ENCODE measurements at places on chromosomes 1 and 21. TPM values are rescaled to one million over a fixed set of nuclear protein-coding genes. Genes with fewer than 3 reads are reported as not detected.

DNA sequence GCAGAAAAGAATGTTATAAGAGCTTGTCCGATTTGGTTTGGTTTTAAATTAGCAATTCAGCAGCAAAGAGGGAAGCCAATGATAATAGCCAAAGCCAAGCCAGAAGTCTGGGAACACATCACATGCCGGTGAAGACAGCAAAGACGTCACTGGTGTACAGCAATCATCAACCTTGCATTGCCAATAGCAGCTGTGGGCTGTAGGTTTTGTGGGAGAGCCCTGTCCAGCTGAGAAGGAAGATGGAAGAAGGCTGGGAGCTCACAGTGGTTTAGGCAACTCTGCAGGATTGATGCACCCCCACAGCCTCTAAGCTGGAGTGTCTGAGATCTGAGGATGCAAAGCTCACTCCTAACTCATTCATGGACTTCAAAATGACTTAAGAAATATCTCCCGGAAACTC is 338.7 kb downstream of the SIPA1L2 start:
- DNase-seq: no peak

DNA sequence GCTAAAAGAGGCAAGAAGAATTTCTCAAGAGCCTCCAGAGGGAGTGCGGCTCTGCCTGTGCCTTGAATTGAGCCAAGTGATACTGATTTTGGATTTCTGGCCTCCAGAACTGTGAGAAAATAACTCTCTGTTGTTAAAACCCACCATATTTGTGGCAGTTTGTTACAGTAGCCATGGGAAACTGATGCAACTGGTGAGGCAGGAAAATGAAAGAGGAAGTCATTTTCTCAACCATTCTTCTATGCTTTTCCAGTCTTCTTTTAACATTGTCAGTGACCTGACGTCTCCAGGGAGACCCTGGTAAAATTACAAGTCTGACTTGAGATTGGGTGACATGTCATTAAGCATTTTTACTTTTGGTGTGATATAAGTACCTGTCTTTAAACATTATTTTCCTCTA is 5.8 kb downstream of the OR6P1 start:
- no peak for DNase-seq

- DNase-seq: no peak
These were observed 155.4 kb downstream of the EIF4G3 start for GRCh38 chr1:21021311-21021710.

DNA sequence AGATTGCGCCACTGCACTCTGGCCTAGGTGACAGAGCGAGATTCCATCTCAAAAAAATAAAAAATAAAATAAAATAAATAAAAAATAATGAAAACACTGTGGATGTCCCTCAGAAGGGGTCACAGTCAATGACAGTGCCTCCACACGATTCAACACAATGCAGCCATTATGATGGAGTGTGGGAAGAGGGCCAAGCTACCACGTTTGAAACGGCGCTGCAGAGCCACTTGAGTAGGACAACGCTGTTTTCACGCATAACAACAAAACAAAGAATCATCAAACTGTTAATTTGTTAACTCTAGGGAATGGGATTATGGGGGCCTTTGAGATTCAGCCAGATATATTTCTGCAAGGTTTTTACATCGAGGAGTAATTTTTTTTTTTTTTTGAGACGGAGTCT is 36.5 kb downstream of the NKAIN1 start:
- no peak for DNase-seq

DNA sequence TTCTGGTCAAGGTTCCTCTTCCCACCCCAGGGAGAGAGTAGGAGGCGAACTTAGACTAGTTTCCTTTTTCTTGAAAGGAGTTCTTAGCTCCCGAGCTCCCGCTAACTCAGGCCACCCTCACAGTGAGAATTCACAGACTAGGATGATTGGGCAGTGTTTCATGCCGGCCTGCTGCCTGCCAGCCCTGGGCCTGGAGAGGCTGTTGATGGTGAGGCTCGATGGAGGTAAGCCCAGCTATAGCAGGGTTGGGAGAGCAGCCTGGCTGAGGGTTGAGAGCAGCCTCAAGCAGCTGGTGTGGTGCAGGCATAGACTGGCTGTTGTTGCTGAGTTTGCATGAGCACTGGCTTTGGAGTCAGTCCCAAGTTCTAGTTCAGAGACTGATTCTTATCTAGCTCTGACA is 274.4 kb downstream of the MATN1 start:
- DNase-seq: no peak

Gene ARHGEF11
- total RNA-seq: 28.4 TPM

DNA sequence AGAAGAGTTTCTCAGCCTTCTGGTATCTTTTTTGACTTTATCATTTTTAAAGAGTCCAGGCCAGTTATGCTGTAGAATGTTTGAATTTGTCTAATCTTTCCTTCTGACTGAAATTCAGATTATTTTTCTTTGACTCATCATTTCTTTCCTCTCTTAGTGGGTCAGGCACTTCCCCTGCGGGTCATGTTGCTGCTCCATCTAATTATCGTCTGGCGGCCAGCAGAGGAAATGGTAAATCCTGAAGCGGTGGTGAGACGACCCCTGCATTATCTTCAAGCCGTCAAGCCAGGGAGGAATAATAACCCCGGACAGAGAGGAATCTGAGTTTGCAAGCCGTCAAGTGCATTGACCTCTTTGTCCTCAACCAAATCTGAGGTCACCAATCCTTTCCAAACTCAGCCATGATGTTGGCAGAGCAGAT is 102.1 kb downstream of the ADSS2 start:
- DNase-seq: no peak

Gene HPCAL4
- 0.03 TPM for total RNA-seq

- no peak for DNase-seq
These were observed 714.1 kb upstream of the CHRM3 start for GRCh38 chr1:238672262-238672661.

Gene HAO2
- not detected for total RNA-seq

- DNase-seq: no peak
These were observed 9.9 kb upstream of the HAO2 start for GRCh38 chr1:119358636-119359035.

DNA sequence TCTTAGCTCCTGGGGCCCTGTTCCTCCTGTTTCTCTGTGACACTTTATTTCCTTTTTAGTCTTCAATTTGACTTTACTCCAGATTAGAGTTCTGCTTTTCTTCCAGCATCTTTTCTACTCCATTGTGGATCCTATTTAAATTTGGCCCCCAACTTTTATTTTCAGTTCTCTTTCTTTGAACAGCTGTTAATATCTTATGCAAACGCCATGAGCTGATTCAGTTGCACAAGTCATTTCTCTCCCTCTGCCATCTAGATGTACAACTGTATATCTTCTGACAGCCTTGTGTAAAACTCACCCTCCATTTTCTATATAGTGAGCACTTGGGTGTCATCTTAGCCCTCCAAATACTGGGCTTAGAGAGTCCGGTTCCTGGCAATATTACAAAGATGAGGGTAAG is 42.2 kb downstream of the SPATA17 start:
- DNase-seq: no peak

Gene LAMTOR2
- total RNA-seq: 28.3 TPM

GRCh38 chr1:234763910-234764309 is 153.9 kb upstream of the IRF2BP2 start:
- no peak for DNase-seq

- no peak for DNase-seq
These were observed 104.9 kb upstream of the PTGFR start for GRCh38 chr1:78385744-78386462.

- DNase-seq: no peak
These were observed 282.5 kb upstream of the PLXNA2 start for GRCh38 chr1:208526613-208527125.

DNA sequence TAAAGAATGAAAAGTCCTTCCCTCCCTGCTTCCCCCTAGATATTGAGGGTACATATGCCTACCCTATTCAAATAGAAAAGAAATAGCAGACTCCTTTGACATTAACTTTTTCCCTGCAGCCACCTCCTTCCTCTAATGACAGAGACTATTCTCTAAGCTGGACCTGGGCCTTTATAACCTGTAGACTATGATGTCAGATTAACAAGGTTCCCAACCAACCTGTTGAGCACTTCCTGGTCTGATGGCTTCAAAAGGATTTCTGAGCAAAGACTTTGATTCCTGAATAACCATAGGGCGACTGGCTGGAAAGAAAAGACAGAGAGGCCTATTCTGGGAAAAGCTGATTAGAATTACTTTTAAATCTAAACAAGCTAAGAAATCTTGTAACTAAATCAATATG is 18.4 kb upstream of the C1orf216 start:
- no peak for DNase-seq

DNA sequence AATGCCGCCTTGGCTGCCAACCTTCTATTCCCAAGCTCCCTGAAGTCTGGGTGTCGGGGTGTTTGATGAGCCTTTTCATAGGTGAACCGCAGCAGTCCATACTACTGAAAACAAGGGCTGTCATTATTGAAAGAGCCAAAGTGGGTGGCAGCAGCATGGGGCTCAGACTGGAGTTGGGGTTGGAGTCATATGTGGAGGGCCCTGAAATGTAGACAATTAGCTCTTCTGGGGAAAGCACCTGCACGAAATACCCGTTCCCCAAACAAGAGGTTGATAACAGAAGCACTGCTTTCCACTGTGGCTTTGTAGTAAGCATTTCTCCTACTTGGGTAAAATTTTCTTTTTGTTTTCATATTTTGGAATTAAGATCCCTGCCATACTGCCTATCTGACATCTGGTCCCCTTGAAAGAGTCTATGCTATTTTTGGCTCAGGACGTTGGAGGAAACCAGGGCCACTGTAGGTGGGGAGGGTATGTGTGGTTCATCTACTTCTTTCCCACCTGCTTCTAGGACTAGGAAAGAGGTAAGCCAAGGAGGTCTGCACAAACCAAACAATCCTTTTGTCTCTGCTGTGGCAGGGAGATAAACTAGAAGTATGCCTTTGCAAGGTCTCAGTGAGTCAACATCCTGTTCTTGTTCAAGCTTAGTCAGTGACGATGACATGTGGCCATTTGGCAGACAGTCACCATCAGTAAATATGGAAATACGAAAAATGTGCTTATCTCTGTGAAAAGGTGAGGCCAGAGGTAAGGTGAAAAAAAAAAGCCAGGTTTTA is 197.0 kb upstream of the UBE2U start:
- DNase-seq: peak; percentile 45

Gene S100A3
- total RNA-seq: not detected

Gene HSF2BP
- total RNA-seq: 12.9 TPM

DNA sequence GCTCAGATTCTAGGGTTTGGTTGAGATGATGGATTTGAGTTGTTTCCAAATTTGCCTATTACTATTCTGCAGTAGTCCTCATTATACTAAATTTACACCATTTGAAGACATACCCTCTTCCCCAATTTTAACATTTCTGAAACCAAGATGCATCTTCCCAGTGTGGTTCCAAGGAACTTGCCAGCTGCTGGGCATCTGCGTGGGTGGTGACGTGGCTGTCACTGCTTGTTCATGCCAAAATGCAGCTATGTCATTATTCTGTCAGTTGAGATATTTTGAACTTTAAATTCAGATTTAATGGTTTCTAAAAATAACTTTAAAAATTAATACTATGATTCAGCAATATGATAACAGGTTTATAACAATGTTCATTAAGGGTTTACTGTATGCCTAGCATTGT is 1.2 kb downstream of the ZFP69 start:
- DNase-seq: no peak

GRCh38 chr1:189678779-189679178 is 798.9 kb downstream of the BRINP3 start:
- DNase-seq: no peak

Gene KCNH1
- 2.0 TPM for total RNA-seq

DNA sequence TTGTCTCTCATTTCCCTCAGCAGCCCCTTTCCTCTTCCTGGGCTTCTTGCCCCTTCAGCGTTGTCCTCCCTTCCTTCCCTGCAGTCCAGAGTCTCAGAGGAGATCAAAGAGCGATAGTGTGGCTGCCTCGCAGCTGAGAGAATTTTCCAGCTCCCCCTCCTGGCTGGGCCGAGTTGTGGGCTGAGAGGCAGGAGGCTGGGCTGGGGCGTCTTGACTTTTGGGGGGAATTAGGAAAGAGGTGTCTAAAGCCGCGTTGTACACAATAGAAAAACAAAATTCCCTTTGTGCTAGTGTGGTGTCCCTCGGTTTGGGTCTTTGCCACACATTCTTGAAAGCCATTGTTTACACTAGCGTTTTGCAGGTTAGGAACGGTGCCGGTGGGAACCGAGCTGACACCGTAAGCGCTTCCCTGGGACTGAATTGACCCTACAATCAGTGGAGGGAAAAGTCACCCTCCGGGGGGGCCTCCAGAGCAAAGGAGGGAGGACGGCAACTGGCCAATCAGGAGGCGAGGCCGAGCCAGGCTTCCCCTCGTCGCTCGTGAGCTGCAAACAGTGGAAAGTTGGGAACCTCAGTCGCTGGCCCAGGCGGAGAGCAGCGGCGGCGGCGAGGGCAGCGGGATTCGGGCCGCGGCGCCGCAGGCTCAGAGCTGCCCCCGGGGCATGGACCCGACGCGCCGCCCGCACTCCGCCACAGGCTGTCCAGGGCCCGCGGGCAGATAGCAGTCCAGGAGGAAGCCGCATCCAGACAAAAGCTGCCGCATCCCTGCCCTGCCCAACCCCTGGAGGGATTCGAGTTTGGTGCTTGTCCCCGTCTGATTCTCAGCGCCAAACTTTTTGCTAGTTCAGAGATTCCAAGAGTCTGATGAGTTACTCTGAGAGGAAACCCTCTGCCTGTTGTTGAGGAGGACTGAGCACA is at the start of gene HMCN1:
Gene HMCN1 (plus strand): TSS at position 574 of the 918 bp plus-strand sequence. CDS start 389 bp downstream, outside the sequence.
- peak; percentile 67 for DNase-seq

Gene TMEM82
- not detected for total RNA-seq

DNA sequence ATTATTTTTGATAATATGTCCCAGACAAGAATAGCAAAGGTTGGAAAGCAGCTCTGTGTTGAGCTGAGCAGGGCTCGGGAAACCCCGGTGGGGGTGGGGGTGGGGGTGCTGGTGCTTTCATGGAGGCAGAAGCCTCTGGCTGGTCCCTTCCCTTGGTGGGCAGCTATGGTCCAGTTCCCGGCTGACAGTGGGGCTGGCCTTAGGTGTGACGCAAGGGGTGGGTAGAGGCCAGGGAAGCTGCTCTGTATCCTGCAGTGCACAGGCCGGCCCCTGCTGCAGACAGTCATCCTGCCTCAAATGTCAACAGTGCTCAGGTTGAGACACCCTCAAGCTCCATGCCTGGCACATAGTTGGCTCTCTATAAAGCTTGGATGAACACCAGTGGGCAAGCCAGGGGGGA is 8.9 kb downstream of the ACTL8 start:
- DNase-seq: no peak

DNA sequence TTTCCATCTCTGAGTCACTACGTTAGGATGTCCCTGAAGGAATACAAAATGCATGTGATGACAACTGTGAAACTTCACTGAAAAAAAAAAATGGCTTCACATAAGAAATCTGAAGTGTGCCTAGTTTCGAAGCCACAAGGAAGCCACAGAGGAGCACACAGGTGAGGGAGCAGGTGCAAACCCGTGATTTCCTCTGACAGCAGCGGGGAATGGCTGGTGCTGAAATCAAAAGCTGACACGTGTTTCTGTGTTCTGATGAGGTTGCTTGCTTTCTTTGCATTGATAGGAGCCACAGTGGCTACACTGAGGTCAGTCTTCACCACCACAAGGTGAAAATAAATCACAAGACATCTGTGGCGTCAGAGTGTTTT is 105.7 kb upstream of the TLR5 start:
- no peak for DNase-seq
